Activated CD4-positive, alpha-beta T cell treated with anti-CD3 and anti-CD28 coated beads, Interleukin-2, amount 10 ng/mL, durations not matched to agents 24 days and 14 days (primary cell): ENCODE measurements at places on chromosomes 13 and 19. TPM values are rescaled to one million over a fixed set of nuclear protein-coding genes. Genes with fewer than 3 reads are reported as not detected.

PSG5 gene
- total RNA-seq, result not detected in 2 replicates

SPINT2 gene
- total RNA-seq, result 69.6 and 70.7 TPM in 2 replicates

ZNF418 gene
- total RNA-seq, result 1.2 and 1.5 TPM in 2 replicates

FCER2 gene
- total RNA-seq, result not detected in 2 replicates
